PC-3 (cell line): ENCODE measurements at places on chromosomes 7 and 10. TPM values are rescaled to one million over a fixed set of nuclear protein-coding genes. Genes with fewer than 3 reads are reported as not detected.

DNA sequence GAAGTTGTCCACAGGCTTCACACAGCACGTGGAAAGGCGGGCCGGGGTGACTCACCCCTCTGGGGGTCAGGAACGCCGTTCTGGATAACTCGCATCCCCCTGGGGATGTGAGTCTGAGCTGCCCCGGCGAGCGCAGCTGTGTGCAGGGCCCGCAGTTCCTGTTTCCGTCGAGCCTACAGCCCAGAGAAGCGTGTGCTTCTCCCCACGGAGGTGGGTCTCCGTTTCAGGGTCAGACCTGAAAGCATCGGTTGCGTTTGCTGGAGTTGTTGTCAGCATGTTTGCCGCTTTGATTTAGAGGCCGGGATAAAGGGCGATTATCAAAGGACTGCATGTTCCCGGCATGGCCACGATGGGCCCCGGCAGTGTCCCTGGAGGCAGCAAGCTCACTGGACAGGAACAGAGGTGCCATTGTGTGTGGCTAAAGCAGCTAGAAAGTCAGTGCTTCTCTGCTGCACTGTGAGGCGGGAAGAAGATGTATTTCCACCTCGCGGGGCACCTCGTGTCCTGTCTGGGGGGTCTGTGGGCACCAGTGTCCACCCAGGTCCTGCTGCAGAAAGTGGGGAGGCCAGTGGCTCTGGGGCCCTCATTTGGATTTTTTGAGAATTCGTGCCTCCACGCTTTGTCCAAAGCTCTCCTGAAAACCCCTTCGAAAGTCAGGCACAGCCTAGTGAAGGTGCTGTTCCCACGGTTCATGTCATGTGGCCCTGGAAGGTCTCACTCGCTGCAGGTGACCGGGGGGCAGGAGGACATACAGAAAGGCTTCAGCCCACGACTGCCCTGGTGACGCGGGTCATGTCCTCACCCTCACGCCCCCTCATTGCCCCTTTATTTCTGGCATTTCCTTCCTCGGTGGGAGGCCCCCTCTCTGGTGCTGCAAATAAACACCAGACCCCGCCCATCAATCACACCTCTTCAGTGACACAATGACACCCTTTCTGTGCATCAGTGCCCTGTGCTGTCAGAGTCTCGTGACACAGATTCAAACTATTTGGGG, 27.4 kb upstream of the GDI2 start:
- no peak for DNase-seq

GRCh38 chr7:28157831-28158416, 22.7 kb downstream of the JAZF1 start:
- no peak for DNase-seq

The PANK1 gene
- total RNA-seq = 2.0 and 3.9 TPM in 2 replicates

The RSU1 gene
- total RNA-seq = 21.2 and 26.0 TPM in 2 replicates
